ENCODE measurements at places on chromosomes 3 and 15. TPM values are rescaled to one million over a fixed set of nuclear protein-coding genes. Genes with fewer than 3 reads are reported as not detected.

The INSYN1 gene
- 0.02 TPM for total RNA-seq

The ACTRT3 gene
- total RNA-seq: 0.67 TPM

The BOC gene
- not detected for total RNA-seq

The ARHGAP11A gene
- total RNA-seq: 49.6 TPM

The TNNC1 gene
- total RNA-seq: not detected

The EBLN2 gene
- total RNA-seq: 3.4 TPM

The ALDH1A2 gene
- not detected for total RNA-seq

The SLC12A1 gene
- not detected for total RNA-seq

The ROBO1 gene
- total RNA-seq: 3.2 TPM

The ST3GAL6 gene
- not detected for total RNA-seq

The CD96 gene
- not detected for total RNA-seq

The GOLGA8T gene
- 0.52 TPM for total RNA-seq

The WWTR1 gene
- 48.2 TPM for total RNA-seq

The GOLGA8R gene
- total RNA-seq: 1.2 TPM

The GOLGA8Q gene
- total RNA-seq: 1.2 TPM

The SNURF gene
- 13.7 TPM for total RNA-seq

The GATA2 gene
- total RNA-seq: 7.0 TPM

The CCR5 gene
- 0.12 TPM for total RNA-seq

The PDZRN3 gene
- 0.05 TPM for total RNA-seq
